ENCODE measurements at places on chromosomes 13 and 19.

GRCh38 chr13:42894765-42895243, 97.2 kb downstream of the EPSTI1 start:
- no peak for DNase-seq

DNA sequence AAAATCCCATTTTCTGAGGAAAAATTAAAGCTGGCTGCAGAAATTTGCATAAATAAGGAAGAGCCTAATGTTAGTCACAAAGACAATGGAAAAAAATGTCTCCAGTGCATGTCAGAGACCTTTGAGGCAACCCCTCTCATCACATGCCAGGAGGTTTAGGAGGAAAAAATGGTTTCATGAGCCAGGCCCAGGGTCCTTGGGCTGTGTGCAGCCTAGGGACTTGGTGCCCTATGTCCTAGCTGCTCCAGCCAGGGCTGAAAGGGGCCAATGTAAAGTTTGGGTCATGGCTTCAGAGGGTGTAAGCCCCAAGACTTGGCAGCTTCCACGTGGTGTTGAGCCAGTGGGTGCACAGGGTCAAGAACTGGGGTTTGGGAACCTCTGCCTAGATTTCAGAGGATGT, 1252.6 kb downstream of the PCDH9 start:
- no peak for DNase-seq

DNA sequence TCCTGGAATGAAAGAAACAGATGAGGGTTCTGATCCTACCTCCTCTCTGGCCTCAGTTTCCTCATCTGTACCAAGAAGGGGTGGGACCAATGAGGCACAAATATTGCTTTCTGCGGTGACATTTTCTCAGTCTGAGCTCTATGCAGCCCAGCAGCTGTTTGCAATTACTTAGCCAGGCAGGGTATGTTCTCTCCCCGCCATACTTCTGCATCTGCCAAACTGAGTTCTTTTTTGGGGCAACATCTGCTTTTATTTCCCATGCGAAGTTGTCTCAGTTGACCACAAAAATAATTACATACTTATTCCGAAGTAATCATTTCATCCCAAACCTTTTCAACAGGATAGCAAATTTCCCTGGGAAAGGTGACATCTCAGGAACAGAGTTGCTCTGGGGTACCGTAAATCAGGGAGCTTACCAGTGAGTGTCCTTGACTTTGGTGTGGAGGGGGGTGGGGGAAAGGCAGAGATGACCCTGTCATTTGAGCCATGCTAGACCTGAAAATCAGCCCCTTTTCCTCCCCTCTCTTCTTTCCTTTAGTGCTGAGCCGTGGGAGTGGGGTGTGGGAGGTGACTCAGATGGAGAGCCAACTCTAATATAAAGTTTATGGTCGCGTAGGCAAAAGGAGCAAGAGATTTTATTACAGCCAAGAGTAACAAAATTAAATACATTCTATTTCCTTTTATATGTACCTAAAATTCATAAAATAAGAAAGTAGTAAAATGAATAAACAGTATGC, 165.7 kb upstream of the KL start:
- DNase-seq: no peak

GRCh38 chr13:44362394-44363040, 11.1 kb upstream of the SERP2 start:
- no peak for DNase-seq

DNA sequence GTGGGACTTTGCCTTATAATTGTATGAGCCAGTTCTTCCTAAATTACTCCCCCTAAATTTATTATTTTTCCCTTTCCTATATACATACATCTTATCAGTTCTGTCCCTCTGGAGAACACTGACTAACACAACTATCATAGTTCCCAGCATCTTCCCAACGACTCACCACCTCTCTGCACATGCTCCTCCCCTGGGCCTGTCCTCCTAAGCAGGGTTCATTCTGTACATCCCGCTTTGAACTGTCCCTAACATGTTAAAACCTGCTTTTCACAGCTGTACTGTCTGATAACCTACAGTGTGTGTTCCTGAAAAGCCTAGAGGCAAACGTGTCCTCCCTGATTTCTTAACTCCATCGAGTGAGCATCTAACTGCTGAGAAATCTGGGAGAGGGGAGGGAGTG, 141.7 kb downstream of the EFNB2 start:
- no peak for DNase-seq

GRCh38 chr13:33353646-33354045, 68.1 kb upstream of the STARD13 start:
- DNase-seq: no peak
